ENCODE measurements at places on chromosomes 13 and 19.

DNA sequence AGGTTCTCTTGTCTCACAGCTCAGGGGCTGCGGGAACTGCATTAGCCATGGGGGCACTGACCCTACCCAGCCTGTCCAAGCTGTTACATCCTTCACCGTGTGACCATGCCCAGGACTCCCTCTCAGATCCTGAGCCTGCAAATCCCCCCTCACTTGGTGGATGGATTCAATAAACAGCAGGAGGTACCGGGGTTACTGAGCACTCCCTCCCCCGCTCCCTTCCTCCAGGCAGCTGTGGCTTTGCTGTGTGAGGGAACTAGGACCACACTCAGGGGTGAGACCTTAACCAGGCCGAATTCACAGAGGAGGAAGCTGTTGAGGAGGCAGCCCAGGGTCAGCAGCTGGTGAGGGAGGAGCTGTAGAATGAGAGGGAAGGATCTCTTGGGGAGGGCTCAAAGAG lies 27.0 kb upstream of the CEACAM1 start:
- no peak for DNase-seq

- no peak for DNase-seq
Measured at GRCh38 chr19:32811151-32811550, 58.4 kb downstream of the SLC7A9 start.

- DNase-seq = no peak
Measured at GRCh38 chr13:38564256-38565150, 122.4 kb upstream of the FREM2 start.

GRCh38 chr19:23957660-23958281 lies 43.1 kb downstream of the ZNF726 start:
- peak; percentile 86 for DNase-seq

GRCh38 chr13:23969647-23970046 lies 72.3 kb upstream of the C1QTNF9B start:
- peak; percentile 43 for DNase-seq

DNA sequence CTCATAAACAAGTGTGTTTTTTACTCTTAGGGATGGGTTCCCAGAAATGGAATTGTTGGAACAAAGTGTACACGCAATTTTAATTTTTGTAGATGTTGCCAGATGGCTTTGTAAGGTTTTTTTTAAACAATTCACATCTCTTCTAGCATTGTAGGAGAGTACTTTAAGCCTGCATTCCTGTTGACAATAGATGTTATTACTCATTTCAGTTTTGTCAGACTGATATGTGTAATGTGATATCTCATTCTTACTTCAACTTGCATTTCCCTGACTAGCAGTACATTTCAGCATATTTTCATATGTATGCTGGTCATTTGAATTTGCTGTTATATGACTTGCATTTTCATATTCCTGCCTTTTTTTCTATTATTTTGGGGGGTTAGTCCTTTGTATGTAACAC lies 186.6 kb upstream of the SLITRK6 start:
- DNase-seq = no peak

DNA sequence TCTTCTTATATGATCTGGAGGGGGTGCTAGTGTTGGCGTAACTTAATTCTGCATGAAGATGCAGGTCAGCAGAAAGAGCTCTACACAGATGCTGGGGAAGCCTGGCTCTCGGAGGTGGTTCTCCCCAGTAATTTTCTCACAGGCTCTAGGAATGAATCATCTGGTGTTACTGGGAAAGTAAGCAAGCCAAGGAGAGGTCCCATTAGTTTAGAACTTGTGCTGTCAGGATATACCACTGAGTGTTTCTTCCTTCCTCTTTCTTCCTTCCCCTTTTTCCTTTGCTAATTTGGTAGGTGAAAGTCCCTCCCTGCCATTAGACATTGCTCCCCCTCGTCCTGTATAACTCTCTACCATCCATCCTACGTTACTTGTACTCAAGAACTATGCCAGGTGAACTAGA lies 68.3 kb downstream of the ATP8A2 start:
- no peak for DNase-seq

- DNase-seq = no peak
Measured at GRCh38 chr19:3868770-3869456, at the start of gene ZFR2. Gene ZFR2, minus strand, starts transcription at chr19:3869038. Its CDS starts 21 bp downstream, at chr19:3869017.

GRCh38 chr19:53012006-53012405 lies 1.7 kb upstream of the ERVV-1 start:
- DNase-seq = no peak

DNA sequence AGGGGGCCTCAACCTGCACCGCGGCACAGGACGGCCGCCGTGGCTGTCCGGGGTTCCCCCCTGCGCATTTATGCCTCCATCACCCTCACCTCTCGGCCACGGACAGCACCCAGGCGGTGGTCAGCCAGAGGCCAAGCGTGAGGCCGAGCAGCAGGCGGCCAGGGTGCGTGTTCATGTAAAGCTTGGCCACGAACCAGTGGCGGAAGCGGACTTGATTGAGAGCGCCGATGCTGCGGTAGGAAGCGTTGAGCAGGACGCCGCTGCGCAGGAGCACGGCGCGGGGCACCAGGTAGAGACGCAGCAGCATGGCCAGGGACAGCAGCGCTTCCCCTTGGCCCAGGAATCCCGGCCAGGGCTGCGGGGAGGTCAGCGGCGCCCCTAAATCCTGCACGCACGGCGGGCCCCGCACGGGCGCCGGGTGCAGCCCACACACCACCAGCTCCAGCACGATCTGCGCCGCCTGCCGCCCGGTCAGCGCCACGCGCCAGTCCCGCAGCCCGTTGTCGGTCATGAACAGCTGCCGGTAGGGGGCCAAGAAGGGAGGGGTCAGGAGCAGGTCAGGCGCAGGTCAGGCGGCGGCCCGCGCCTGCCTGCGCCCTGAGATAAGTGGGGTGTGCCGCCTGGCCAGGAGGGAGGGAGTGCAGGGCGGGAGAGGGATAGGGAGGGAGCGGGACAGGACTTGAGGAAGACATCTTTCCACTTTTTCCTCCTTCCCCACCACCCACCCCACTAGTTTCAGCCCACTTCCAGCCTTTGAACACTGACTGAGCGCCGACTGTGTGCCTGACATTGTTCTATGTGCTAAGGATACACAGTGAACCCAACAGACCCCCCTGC lies 6.5 kb downstream of the KCNN4 start:
- peak; percentile 69 for DNase-seq
